NCI-H2029 treated with DMSO at 0.1 percent for 48 hours (cell line): ENCODE measurements at places on chromosomes 1 and 21.
A peak's percentile ranks its signal among the peaks of the same experiment; 100 is the strongest.

GRCh38 chr1:218323568-218324225 lies 21.4 kb upstream of the TGFB2 start:
- DNase-seq = no peak

- peak; percentile 96 for DNase-seq
Measured at GRCh38 chr1:63367215-63368103, at the start of gene ALG6. ALG6 (plus strand) TSS chr1:63367627; CDS start chr1:63370978, 3,351 bp downstream.

DNA sequence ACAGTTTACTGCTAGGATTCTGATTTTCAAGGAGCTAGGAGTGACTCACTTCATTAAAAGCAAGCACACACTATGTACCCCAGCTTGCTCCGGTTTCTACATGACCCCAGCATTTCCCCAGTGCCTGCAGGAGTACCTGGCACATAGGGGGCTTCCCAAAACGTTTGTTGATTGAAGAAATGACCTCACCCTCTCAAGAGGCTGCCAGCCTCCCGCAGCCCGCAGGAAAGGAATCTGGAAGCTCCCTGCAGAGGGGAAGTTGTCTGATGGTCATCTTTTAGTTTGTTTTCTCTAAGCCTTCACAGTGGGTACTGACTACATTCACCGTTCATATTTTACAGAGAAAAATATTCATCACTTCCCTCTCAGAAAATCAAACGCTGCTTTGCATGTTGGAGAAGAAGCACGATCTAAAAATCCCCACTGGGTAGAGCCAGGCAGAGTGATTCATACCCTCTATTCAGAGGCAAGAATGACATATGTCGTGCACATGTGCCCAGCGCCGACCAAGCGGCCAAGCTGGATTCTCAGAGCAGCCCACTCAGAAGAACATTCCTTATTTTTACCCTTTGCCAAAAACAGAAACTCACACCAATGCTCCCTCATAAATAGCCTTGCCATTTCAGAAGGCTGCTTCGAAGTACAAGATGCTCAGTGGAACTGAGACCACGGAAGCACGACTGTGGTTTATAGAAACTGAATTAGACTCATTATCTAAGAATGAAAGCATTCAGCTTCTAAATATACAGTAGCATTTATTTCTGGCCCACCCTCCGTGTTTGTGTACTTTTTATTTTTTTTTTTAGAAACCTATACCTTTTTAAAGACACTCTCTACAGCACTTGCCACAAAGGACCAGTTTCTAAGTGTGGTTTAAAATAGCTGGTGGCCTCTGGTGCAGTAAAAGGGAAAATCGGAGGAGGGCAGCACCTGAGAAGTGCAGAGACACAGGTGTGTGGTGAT lies 143.2 kb downstream of the MIS18A start:
- DNase-seq = no peak

GRCh38 chr1:29650041-29650400 lies 413.7 kb downstream of the PTPRU start:
- no peak for DNase-seq

- no peak for DNase-seq
Measured at GRCh38 chr1:221858818-221859611, 117.1 kb upstream of the DUSP10 start.

- no peak for DNase-seq
Measured at GRCh38 chr21:17709266-17709611, 96.5 kb upstream of the BTG3 start.

DNA sequence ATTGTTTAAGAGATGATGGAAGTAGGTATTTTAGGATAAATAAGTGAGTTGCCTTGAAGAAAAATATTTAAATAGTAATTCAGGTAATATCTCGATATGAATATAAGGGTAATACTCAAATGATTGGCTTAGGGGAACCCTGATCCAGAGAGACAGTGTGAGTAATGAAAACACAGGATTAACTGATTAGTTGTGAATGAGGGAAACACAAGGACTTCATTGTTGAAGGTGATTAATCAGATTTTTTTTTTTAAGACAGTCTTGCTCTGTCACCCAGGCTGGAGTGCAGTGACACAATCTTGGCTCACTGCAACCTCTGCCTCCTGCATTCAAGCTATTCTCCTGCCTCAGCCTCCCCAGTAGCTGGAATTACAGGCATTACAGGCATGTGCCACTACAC lies 12.7 kb downstream of the SLC25A33 start:
- DNase-seq = no peak

DNA sequence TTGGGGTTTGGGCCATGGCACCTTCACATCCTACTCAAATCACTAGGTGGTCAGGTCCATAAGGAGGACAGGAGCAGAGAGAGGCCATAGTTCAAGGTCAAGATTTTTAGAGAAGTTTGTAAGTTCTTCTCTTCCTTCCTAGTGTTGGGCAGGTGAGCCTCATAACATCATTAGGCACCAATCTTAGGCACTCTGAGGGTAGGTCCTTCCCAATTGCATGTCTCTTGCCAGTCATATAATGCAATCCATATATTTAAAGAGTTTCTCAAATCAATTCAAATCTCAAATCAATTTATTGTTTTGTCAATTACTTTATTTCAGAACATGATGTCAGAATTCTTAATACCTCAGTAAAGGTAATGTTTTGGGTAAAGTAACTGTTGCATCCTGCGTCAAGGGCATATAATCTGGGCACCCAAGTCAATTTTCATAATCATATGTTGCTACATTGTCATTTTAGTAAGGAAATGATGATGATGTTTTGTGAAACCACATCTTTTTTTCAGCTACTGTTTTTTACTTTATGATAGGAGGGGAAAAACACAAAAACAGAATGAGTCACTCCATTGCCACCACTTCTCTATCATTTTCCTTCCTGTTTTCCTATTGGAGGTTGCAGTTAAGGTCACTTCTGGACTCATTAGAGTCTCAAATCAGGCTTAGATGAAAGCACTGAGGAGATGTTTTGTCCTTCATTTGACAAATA lies 122.7 kb downstream of the UCHL5 start:
- no peak for DNase-seq

- no peak for DNase-seq
Measured at GRCh38 chr1:68464891-68465290, 15.1 kb upstream of the RPE65 start.

GRCh38 chr1:229268505-229268904 lies 2.4 kb upstream of the RAB4A start:
- no peak for DNase-seq

DNA sequence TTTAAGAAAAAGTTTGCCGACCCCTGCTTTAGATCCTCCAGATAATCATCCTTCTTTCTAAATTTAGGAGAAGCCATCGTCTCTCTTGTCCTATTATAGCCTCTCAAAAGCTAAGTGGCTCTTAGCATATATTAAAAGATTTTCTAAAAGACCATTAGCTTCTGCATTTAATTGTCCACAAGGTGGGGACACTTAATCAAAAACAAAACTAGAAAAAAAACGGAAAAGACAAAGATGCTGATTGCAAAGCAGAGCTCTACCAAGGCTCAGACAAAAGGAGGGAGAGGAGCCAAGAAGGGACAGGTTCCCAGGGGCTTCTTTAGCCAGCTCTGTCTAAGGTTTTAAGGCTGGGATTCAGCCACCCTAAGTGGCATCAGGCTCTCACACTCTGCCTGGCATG lies 128.3 kb upstream of the HMGB4 start:
- DNase-seq = no peak

DNA sequence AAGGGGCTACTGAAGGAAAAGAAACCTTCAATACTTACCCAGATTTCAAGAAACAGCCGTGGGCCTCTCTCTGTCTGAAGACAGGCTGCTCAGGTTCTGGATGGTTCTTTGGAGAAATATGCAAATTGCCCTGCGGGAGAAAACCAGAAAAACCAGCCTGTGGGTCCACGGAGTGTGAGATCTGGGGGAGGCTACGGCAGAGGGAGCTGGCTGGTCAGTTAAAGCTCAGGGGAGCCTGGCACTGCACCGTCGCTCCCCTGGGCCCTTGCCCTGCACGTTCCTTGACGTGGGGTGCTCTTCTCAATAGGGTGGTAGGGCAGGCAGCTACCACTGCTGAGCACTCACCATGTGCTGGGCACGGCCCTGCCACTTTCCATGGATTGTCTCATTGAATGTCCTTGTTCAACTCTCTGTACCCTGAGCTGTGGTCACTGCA lies 12.7 kb downstream of the TMCO4 start:
- no peak for DNase-seq

DNA sequence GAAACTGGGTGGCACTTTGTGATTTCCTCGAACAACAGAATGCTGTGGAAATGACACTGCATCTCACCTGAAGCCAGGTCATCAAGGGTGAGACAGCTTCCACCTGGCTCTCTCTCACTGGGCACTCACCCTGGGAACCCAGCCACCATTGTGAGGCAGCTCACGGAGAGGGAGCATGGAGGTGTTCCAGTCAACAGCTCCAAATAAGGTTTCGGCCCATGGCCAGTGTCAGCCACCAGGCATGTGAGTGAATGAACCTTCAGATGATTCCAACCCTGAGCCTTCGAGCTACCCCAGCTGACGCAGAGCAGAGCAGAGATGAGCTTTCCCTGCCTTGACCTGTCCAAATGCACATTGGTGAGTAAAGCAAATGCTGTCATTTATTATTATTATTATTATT lies 58.1 kb downstream of the SYDE2 start:
- DNase-seq = peak; percentile 37

DNA sequence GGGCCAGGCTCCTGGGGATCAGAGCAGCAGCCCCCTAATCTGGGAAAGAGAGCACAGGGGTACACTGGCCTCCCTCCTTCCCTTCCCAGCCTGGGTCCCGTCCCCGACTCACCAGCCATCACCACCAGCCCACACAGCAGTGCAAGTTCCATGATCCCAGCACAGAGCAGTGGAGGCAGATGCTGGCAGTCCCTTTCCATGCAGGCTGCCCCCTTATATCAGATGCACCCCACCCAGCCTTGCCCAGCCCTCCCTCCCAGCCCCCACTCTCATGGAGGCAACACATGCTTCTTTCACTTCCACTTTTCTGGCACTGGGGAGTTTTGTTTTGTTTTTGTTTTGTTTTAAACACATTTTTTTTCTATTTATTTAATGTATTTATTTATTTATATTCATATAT lies at the start of gene PLA2G2D:
PLA2G2D (minus strand) TSS at position 190 of the 400 bp plus-strand sequence; CDS start at position 152, 38 bp downstream.
- DNase-seq = no peak

DNA sequence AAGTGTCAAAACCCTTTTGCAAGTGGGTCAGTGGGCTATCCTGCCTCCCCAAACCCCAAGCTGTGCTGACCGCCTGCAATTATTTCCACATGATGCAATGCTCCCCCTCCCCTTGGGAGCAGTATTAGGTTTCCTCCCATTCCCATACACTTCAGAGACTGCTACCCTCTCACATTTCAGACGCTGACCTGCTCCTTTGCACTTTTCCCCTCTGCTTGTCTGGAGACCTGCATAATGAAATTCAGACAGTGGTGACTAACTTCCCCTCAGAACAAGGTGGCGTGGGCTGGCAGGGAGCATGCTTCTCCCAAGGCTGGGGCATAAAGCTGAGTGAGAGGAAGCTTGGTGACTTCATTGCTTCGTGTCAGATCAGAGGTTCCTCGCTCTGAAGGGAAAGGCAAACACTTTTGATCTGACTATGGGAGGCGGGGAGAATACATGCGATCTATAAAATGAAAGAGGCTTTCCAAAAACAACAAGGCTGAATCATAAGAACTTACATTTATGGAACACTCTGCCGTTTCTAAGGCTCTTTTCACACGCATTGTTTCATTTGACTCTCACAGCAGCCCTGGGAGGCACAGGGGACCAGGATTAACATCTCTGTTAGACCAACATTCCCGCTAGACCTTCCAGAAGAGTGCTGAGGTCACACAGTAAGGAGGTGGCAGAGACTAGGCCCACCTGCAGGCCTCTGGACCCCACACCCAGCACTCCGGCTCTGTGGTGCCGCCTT lies 27.5 kb upstream of the ROR1 start:
- DNase-seq = no peak

GRCh38 chr1:37083603-37084002 lies 49.3 kb upstream of the GRIK3 start:
- DNase-seq = no peak

GRCh38 chr1:88780485-88780884 lies 96.4 kb downstream of the PKN2 start:
- peak; percentile 23 for DNase-seq

DNA sequence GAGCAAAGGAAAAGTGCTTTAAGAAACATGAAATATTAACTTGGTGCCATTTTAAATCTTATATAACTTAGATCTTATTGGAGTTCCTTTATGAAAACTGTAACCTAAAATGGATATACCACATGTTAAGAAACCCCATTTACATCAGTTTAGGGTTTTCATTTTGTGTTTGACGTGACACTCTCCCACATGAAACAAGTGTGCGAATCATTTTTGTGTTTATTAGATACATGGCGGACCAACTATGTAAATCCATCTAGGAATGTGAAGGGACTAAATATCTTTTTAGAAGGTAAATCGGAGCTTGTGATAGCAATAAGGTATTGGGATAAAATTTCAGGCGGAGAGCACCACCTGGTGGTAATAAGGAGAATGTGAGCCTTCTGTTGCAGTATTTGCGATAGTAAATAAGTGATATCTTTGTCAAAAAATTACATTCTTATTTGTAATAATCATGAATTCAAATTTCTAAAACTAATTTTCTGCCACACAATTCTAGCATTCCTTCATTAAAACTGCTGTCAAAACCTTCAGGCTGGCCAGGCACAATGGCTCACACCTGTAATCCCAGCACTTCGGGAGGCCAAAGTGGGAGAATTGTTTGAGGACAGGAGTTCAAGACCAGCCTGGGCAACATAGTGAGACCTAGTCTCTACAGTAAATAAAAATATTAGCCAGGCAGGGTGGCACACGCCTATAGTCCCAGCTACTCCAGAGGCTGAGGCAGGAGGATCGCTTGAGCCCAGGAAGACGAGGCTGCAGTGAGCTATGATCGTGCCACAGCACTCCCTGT lies 31.3 kb downstream of the SMAP2 start:
- DNase-seq = peak; percentile 99

DNA sequence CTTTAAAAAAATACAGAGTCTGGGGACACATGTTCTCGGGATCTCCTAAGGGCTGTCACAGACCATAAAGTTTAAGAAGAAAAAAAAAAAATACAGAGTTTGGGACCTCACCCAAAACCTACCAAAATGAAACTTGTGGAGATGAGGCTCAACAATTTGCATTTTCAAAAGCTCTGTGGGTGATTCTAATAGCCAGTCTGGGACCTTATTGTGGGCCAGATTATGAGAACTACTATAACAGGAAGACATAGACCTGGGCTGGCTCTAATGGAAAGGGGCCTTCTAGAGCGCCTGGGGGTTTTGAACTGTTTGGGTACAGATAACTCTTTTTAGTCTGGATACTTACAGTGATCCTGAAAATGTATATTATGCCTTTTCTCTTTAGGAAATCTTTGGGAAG lies 69.1 kb downstream of the LAMC1 start:
- DNase-seq = no peak

GRCh38 chr1:6580593-6581409 lies 1.0 kb downstream of the ZBTB48 start:
- no peak for DNase-seq

DNA sequence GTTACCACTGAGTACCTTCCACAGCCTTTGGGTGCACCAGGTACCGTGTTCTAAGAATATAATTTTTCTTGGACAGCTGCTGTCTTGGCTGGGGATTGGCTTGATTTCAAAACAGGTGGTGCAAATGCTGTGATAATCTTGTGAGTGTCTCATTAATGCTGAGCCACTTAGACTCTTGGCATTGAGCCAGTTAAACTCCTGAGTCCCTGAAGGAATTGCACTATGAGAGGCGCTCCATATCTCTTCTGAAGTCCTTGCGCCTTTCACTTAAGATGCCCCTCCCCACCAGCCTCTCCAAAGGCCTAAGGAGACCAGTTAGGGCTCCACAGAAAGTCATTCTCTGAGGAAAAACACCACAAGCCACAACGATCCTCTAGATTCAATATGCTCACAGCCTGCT lies 51.0 kb downstream of the BACH1 start:
- DNase-seq = no peak

GRCh38 chr1:58922302-58923089 lies 138.6 kb upstream of the JUN start:
- no peak for DNase-seq
